Stimulated activated CD4-positive, alpha-beta T cell treated with anti-CD3 and anti-CD28 coated beads, Interleukin-4, amount 100 ng/mL, for 48 hours (primary cell): ENCODE measurements at places on chromosomes 13 and 19.
A peak's percentile ranks its signal among the peaks of the same experiment; 100 is the strongest.

DNA sequence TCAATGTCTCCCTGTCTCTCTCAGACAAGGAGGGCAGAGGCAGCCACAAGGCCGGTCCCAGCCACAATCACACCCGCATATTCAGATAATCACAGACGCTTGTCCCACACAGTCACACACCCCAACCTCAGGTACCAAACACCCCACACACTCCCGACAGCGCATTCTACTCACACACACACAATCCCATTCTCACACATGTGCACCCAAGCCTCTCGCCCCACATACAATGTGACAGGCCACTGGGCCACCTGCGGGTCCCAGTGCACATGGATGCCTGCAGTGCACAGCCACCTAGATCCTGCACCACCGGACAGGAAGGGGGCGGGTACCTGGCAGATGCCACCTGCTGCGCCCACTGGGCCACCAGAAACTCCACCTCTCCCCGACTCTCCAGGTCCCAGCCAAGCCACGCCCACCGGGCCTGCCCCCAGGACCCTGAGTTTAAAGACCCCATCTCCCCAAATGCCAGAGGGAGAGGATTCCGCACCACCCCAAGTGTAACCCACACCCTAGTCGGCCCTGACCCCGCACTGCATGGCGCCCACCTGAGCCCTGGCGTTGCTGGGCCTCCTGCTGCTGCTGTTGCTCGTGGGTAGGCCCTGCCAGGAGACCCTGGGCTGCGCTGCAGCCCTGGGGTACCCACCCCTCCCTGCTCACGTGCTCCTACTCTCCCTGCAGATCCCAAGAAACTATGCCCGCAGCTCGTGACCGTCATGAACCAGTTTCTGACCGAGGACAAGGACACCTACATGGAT lies 10.6 kb downstream of the SCGB2B2 start:
- DNase-seq, result no peak

DNA sequence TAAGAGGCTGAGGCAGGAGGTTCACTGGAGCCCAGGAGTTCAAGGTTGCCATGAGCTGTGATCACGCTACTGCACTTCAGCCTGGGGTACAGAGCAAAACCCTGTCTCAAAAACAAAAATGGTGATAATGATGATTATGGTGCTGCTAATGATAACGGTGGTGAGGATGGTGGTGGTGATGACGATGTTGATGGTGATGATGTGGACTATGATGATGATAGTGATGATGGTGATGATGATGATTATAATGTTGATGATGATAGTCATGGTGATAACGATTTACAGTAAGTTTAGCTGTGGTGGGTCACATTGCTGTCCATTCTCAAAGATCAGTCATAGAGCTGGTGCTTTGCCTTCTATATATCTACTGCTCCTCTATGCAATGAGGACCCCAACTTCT lies 1340.6 kb downstream of the UQCRFS1 start:
- DNase-seq, result no peak

GRCh38 chr13:53921473-53921872 lies 892.9 kb downstream of the OLFM4 start:
- no peak for DNase-seq

DNA sequence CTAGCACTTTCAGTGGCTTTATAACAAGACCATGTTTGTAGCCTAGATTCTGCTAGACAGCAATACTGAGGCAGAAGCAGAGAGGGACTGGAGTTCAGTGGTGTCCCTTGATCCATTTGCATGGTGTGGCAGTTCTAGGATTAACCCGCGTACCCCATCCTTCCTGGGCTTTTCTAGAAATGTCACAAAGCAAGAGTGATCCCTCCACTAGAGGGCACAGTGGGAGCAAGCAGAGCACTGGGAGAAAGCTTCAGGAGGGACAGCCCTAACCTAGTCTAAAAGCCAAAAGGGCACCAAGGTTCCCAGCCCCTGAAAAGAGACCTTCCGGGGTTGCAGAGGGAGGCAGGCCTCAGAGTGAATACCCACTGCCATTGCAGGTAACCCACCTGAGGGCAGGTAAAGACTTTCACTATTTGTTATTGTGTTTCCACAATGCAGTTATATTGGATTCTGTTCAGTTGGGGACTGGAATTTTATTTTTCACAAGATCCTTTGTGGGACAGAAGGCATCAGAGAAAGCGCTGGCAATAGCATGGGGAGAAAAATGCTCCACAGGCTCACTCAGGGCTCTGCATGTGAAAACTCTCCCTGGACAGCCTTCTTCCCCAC lies 170.6 kb downstream of the FLT1 start:
- DNase-seq, result peak; percentile 22

- no peak for DNase-seq
Measured at GRCh38 chr19:16073988-16074387, 2.3 kb upstream of the TPM4 start.
